ENCODE measurements at places on chromosomes 7 and 10.

GRCh38 chr7:98797150-98797549 is 72.7 kb downstream of the TMEM130 start:
- no peaks in the 10 kb centered on the region for H3K36me3 ChIP-seq
- H3K4me3 ChIP-seq, result no peak overlapping the region
- H3K27me3 ChIP-seq, result no peaks in the 10 kb centered on the region
- no peaks in the 10 kb centered on the region for H3K4me1 ChIP-seq

DNA sequence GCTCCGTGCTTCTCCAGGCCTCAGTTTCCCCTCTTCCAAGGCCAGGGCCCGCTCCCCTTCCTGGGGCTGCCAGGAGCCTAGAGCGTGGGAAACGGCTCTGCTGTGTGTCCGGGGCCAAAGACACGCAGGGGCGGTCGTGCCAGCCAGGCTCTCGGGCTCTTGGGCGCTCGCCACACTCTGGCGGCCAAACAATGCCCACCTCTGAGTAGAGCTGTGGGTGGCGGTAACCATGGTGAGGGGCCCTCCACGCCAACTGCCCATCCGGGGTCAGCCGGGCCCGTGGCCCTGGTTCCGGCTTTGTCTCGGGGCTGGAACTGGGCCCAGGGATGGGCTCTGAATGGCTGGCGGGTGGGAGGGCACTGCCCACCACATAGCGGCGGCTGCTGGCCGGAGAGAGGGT is 16.0 kb downstream of the GRIFIN start:
- no peak for DNase-seq
- no peaks in the 10 kb centered on the region for H3K36me3 ChIP-seq
- no peaks in the 10 kb centered on the region for H3K27me3 ChIP-seq
- no peak overlapping the region for H3K27ac ChIP-seq

DNA sequence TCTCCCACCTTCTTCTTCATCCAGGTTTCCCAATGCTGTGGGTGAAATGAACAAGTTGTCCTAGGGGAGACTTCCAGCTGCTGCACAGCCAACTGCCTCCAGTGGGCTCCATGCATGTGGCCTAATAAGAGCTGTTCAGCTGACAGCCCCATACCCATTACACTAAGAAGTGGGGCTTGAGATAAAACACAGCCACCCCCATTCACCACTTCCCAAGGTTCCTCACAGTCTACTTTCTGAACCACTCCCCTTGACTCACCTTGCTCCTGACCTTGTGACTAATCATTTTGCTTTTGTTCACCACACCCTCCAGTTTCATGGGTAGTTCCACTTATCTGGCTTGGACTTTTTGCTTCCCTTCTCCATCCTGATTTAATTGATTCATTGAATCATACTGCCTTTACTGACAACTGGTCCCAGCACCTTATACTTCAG is 119.3 kb downstream of the CABCOCO1 start:
- no peak for DNase-seq
- no peak overlapping the region for H3K27ac ChIP-seq
- H3K4me3 ChIP-seq, result no peak overlapping the region
- no peaks in the 10 kb centered on the region for H3K4me1 ChIP-seq
- no peaks in the 10 kb centered on the region for H3K27me3 ChIP-seq
- no peaks in the 10 kb centered on the region for H3K36me3 ChIP-seq

GRCh38 chr7:142529591-142529990 is 219.7 kb upstream of the PRSS1 start:
- H3K4me3 ChIP-seq, result no peak overlapping the region
- H3K36me3 ChIP-seq, result no peaks in the 10 kb centered on the region
- no peak overlapping the region for H3K27ac ChIP-seq
- no peaks in the 10 kb centered on the region for H3K4me1 ChIP-seq
- H3K27me3 ChIP-seq, result peaks cover 24% of the 10 kb centered on the region

GRCh38 chr7:96416116-96416515 is 94.2 kb upstream of the SLC25A13 start:
- H3K36me3 ChIP-seq, result no peaks in the 10 kb centered on the region
- no peak overlapping the region for H3K4me3 ChIP-seq
- no peak for DNase-seq
- no peak overlapping the region for H3K27ac ChIP-seq
